ENCODE measurements at places on chromosomes 3 and 15.

DNA sequence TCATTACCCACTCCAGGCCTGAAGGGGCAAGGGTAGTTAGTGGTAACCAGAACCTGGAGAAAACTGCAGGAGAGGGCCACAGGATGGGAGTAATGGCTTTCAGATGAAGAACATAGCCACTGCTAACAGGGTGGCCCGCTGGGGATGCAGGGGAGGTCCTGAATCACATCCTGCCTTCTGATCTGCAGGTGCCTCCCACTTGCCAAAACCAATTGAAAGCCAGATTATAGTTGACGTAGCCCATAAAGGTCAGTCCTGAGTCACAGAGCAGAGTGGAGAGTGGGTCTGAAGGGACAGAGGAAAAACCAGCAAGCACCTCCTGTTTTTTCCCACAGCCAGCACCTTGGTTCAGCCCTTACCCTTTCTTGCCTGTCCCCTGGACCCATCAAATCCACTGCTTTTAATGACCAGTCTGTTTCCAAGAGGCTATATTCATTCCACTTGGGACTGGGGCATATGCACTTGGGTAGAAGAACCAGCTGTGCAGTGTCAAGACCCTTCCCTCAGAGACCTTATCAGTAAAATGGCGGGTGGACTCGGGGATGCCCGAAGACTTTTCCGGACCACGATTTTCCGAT lies 646 bp upstream of the SLC35G2 start:
- no peak for DNase-seq

DNA sequence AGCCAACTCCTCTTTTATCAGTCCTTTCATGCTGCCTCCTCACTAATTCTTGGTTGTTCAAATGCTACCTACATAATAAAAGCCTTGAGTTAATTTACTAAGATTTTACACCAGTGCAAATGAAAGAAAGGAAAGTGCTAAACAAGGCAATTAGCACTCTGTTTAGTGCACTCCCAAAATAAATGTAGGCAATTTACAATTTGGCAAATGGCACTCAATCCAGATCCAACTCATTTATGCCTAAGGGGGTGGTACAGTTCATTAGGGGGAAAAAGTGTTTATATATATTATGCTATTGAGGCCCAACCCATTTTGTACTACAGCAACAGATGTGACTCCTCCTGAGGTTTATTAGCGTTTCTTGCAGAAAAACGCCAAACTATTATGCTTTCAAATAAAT lies 370.1 kb downstream of the NR2F2 start:
- DNase-seq: no peak

GRCh38 chr3:65328148-65328547 lies 640.3 kb upstream of the ADAMTS9 start:
- no peak for DNase-seq

- DNase-seq: no peak
Observed at GRCh38 chr3:10683106-10683505, 132.9 kb upstream of the SLC6A11 start.

All from NCI-H1417 treated with DMSO at 0.1 percent for 48 hours (cell line).